Activated T-helper 1 cell treated with Interleukin-2 at 50 U/mL for 16 hours (primary cell): ENCODE measurements at places on chromosomes 7 and 10.

GRCh38 chr7:69906283-69906995 is 308.2 kb downstream of the AUTS2 start:
- DNase-seq = no peak

DNA sequence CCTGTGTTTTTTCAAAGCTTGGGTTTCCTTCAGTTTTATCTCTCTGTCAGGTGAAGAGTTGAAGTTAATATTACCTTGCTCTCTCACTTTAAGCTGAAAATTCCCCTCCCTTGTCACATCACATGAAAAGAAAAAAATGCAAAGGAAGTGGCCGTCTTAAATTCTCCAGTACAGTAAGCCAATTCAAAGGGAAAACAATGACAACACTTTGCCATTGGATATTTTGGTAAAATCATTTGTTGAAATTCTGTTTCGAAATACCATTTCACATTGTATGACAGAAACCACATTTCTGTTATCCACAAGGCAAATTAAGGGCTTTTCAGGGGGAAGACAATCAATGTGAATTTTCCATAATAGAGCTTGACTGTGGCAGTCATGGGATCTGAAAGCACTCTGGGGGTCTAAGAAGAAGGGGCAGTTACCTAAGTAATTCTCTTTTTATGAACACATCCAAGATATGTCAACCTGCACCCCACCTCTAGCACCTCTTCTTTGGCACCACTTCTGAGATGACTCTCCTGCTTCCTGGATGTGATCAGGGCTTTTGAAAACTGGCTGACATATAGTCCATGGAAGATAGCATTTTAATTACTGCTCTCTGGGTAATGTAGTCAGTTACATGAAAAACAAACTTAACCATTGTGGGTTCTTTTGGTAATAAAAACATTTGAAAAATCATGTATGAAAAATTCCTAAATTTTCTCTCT is 63.8 kb downstream of the ENTPD1 start:
- no peak for DNase-seq

GRCh38 chr10:52383088-52383487 is 69.0 kb downstream of the DKK1 start:
- DNase-seq = no peak

DNA sequence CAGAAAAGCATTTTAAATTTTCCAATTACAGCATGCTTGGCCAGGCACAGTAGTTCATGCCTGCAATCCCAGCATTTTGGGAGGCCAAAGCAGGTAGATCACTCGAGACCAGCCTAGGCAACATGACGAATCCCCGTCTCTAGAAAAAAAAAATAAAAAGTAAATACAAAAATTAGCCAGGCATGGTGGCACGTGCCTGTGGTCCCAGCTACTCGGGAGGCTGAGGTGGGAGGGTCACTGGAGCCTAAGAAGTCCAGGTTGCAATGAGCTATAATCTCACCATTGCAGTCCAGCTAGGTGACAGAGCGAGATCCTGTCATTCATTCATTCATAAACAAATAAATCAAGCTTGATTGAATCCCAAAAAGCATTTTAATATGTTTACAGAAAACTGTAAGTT is 234.9 kb downstream of the PARD3 start:
- DNase-seq = no peak

DNA sequence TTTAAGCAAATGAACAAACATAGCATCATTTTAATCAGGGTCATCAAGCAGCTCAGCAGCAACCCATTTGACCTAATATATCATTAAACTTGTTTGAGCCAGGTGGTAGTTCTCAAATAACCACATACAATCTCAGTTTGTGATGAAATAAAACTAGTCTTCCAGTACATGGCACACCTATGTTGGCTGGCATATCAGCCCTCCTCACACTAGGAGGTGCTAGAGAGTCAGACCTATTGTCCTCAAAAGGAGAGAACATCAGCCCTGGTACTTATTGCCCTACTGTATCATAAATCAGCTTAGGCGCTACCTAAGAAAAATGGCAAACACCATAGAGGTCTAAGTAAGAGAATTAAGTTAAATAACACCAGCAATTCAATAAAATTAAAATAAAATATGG is 81.7 kb downstream of the CABCOCO1 start:
- no peak for DNase-seq

DNA sequence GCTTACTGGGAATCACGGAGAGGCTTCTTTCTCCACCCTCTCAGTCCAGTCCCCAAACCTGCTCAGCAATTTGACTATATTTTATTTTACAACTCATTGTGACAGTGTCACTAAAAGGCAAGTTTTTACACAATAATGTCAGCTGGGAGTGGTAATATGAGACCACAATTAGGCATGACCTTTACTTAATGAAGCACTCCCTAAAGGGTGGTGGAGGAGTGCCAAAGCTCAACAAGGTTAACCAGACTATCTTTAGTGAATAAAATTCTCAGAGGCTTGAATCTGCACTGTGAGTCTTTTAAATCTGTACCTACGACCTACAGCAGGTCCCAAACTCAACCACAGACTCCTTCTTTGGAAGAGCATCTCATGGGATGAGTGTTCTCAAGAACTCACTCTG is 215.6 kb downstream of the TAX1BP1 start:
- no peak for DNase-seq

GRCh38 chr7:131652934-131653333 is 96.5 kb upstream of the PODXL start:
- no peak for DNase-seq

- DNase-seq = no peak
Measured at GRCh38 chr10:21289271-21289670, 236.2 kb downstream of the SKIDA1 start.

GRCh38 chr7:921581-922333 is 32.7 kb downstream of the ADAP1 start:
- DNase-seq = no peak

DNA sequence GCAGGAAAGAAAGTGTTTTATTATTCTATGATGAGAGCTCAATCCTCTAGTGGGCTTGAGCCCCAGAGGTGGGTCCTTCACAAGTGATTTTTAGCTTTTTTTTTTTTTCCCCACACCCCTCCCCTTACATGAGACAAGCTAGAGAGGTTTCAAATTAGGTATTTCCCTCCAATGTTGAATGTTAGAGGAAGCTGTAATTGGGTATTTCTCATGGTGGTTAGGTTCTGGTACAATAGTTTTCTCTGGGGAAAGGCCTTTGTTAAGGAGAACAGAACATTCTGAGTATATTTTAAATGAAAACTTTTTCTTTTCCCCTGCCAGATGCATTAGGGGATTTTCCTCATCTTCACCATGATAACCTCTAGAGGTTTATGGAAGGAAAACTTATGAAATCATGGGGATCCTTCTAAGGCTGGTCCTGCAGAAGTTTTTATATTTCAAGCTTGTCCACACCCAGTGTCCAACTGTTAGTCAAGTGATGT is 1039.7 kb downstream of the NRG3 start:
- no peak for DNase-seq

DNA sequence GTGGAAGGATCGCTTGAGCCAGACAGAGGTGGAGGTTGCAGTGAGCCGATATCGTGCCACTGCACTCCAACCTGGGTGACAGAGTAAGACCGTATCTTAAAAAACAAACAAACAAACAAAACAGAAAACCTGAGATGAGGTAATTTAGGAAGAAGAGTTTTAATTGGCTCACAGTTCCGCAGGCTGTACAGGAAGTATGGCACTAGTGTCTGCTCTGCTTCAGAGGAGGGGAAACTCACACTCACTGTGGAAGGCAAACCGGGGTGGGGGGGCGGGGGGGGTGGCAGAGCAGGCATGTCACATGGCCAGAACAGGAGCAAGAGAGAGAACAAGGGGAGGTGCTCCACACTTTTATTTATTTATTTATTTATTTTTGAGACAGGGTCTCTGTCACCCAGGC is 5.1 kb downstream of the UBE2D4 start:
- DNase-seq = no peak

DNA sequence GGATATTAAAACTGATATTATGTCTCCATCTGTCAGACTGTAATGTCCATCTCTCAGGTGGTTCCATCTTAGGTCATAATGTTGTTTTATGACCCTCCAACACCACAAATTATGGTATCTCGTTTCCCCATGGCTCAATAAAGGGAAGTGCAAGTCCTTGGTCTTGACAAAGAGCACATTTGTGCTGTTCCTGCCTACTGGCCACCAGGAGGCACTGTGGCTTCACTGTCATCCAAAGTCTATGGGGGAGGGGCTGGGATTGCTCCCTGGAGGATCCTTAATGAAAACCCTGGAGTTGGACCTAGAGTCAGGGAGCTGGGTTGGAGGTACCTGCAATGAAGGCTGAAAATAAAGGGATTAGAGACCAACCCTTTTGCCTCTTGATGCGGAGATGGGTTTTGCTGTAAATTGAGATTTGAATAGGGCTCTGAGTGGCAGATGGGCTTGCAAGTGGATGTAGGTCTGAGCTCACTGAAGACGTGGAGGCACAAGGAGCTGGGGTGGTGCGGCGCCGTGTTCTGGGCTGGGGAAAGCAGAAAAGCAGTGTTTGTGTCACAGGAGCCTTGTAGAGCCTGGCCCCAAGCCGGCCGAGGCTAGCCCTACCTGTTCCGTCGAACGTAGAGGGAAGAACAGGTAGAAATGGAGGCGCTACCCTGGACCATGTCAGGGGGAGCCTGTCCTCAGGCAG is 180.5 kb upstream of the PRSS58 start:
- no peak for DNase-seq

DNA sequence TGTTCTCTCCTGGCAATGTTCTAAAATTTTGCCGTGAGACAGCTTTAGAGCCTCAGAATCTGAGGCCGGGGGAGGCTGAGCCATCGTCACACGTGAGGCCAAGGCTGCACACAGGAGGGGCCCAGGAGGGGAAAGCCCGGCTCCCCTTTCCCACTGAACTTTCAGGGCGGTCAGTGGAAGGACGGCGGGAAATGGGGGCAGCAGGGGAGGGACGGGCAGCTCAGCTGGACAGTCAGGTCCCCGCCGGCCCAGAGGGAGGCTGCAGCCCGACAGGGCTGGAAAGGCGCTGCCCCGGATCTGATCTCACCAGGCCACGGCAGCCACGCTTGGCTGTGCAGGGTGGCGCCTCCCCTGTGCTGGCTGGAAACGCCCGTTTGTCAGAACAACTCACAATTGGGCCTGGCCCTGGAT is 43.3 kb upstream of the ADGRA1 start:
- no peak for DNase-seq

- no peak for DNase-seq
Measured at GRCh38 chr7:26398427-26398755, 106.7 kb downstream of the SNX10 start.

- no peak for DNase-seq
Measured at GRCh38 chr7:37816922-37817590, 31.3 kb upstream of the NME8 start.

DNA sequence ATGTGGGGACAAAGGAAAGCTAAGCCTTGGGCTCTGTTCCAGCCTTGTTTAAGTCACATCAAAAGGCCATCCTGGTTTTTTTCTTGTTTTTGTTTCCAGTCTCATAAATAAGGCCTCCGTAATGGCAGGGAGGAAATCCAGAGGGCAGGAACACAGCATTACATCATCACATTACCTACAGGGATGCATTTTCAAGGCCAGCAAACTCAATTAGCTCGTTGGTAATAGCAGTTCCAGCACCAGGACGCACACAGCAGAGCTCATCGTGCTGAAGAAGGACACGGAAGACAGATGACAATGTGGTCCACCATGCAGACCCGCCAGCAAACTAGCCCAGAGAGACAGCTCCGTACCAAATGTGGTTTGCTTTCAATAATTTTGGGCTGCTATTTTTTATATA is 1209.2 kb downstream of the TYW1 start:
- no peak for DNase-seq
